Activated naive CD4-positive, alpha-beta T cell (primary cell): ENCODE measurements at places on chromosomes 1 and 21.

DNA sequence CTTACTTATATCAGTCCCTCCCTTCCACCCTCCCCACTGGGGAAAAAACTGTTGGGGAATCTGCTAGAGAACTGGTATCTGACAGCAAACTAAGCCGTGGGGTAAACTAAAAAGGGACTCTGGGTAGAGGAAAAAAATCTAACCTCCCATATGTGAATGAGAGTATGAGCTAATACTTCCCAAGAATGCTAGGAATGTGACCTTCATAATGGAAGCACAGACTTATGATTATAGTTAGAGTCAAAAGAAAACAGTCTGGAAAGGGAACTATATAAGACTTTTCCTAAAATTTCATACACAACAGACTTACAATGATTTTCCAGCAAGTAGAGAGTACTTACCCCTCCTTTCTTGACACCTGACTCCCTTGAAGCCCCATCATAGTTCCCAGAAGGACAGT lies 23.0 kb upstream of the RBBP5 start:
- DNase-seq, result no peak

- DNase-seq, result no peak
These were observed 70.4 kb upstream of the GREM2 start for GRCh38 chr1:240682166-240682858.

DNA sequence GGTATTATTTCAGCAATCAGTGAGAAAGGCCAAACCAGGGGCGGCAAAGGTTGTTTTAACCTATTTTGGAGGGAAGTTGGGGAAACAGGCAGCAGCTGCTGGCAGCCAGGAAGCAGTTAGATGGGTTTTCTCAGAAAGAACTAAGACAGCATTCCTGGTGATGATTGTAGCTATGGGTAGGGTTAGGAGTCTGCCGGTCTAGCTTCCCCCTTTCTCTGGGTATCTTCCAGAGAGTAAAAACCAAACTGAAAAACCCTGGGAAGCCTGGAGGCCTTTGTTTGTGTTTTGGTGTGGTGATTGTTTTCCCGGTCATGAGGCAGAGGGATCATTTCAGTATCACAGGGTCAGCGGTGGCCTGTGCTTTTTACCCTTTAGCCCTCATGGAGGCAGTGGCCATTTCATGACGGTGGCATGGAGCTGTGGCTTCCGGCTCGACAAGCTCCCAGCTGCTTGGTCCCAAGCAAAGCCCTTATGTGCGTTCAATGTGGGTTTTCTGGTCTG lies 19.5 kb upstream of the TNFRSF1B start:
- DNase-seq, result no peak

GRCh38 chr1:169245706-169246105 lies 121.9 kb downstream of the NME7 start:
- no peak for DNase-seq

DNA sequence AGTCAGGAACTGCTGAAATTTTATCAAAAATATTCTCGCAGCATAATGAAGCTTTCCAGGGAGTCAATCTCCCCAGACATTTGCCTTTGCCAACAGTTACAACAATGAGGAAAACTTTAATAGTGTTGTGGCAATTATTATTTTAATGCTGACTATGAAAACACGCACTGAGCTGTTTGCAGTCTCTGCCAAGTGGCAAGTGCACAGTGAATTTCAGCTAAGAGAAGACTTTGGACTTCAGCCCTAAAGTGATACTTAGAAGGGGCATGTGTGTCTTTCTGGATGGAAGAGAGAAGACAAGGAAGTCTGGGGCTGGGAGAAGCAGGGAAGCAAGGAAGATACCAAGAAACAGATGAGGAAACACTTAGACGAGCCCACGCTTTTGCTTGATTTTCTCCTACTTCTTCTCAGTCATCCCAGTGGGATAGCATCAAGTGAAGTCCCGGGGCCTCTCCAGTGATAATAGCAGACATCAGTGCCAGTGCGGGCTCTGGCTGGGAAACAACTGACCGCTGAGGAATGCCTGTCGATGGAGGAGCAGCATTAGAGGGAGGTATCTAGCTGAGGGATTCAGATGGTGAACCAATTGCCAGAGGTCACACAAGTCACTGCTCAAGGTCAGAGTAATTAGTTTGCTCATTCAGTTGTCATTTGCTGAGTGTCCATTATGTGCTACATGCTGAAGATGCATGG lies 196.3 kb downstream of the TTLL7 start:
- DNase-seq, result no peak

- no peak for DNase-seq
These were observed 64.7 kb downstream of the MPZL1 start for GRCh38 chr1:167786502-167786901.

- no peak for DNase-seq
These were observed 90.6 kb downstream of the ATP6V1G3 start for GRCh38 chr1:198449727-198450433.

GRCh38 chr1:47986761-47987200 lies 10.4 kb downstream of the TRABD2B start:
- DNase-seq, result no peak

- DNase-seq, result no peak
These were observed 177.0 kb downstream of the NPHP4 start for GRCh38 chr1:5815211-5815610.

GRCh38 chr1:158013840-158014730 lies 20.6 kb downstream of the KIRREL1 start:
- DNase-seq, result no peak

- no peak for DNase-seq
These were observed 31.0 kb upstream of the LHX4 start for GRCh38 chr1:180199018-180199417.

GRCh38 chr1:236795757-236796667 lies 920 bp downstream of the MTR start:
- no peak for DNase-seq

GRCh38 chr21:21076491-21076890 lies 78.3 kb downstream of the NCAM2 start:
- no peak for DNase-seq

GRCh38 chr21:38775733-38776132 lies 30.0 kb upstream of the ETS2 start:
- DNase-seq, result no peak

DNA sequence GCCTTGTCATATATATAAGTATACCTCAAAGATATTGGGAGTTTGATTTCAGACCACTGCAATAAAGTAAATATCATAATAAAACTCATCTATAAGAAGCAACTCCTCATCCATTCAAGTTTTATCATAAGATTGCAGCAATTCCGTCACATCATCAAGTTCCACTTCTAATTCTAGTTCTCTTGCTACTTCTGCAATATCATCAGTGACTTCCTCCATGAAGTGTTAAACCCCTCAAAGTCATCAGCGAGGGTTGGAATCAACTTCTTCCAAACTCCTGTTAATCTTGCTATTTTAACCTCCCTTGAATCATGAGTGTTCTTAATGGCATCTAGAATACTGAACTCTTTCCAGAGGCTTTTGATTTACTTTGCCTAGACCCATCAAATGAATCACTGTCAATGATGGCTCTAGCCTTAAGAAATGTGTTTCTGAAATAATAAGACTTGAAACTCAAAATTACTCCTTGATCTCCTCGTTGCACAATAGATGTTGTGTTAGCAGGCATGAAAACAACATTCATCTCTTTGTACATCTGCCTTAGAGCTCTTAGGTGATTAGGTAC lies 88.3 kb downstream of the RPE65 start:
- no peak for DNase-seq

- peak; percentile 49 for DNase-seq
These were observed 6.6 kb upstream of the RNU1-2 start for GRCh38 chr1:16888860-16889816.

- DNase-seq, result no peak
These were observed 1.9 kb downstream of the ZBTB7B start for GRCh38 chr1:155004352-155005075.

- DNase-seq, result no peak
These were observed 23.9 kb downstream of the ZNF362 start for GRCh38 chr1:33280091-33280661.

DNA sequence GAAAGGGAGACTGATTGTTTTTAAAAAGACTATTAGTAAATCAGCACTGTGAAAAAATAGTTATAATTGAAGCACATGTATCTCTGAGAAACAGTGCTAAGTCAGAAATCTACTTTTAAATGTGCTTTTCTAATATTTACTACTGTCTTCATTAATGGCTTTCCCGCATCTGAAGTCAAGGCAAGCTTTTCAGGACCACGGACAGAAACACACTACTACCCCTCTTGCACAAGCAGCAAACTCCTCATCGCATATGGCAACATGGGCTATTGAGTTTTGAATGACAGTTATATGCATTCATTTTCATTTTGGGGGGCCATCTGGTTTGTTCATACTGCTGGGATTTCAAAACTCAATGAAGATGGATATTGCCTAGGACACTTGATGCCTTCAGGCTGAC lies 433.4 kb upstream of the CAMK1G start:
- no peak for DNase-seq

GRCh38 chr21:33070744-33070997 lies 730 bp downstream of the OLIG1 start:
- no peak for DNase-seq

GRCh38 chr1:17195731-17196130 lies 9.2 kb upstream of the PADI1 start:
- DNase-seq, result no peak

DNA sequence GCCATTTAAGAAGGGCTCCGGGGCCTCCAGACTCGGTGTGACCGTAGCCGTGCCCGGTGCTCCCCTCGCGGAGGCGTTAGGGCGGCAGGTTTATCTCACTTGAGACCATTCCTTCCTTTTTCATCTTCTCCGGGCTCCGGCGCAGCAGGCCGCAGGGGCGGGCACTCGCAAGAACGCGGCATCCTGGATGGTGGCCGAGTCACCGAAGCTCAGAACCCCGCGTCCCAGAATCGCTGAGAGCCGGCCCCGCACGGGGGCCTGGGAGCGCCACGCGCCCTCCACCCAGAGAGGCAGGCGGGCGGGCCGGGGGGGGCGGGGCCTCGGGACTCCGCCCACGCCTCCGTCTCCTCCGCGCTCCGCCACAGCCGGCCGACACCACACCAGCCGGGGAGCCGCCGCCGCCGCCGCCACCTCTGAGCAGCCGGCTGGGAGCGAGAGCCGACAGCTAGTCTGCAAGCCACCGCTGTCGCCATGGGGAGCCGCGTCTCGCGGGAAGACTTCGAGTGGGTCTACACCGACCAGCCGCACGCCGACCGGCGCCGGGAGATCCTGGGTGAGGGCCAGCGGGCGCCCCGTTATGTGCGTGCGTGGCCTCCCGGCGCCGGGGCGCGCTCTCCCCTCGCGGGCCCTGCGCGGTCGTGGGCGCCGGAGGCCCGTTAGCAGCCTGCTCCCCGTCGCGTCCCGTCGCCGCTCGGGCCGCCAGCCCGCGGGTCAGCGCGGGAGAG lies at the start of gene DEGS1:
Gene DEGS1, plus strand, starts transcription at position 375 of the 725 bp plus-strand sequence. Its CDS starts 97 bp downstream, at position 472.
- peak; percentile 86 for DNase-seq

GRCh38 chr1:111052246-111052645 lies 87.6 kb downstream of the DRAM2 start:
- no peak for DNase-seq

DNA sequence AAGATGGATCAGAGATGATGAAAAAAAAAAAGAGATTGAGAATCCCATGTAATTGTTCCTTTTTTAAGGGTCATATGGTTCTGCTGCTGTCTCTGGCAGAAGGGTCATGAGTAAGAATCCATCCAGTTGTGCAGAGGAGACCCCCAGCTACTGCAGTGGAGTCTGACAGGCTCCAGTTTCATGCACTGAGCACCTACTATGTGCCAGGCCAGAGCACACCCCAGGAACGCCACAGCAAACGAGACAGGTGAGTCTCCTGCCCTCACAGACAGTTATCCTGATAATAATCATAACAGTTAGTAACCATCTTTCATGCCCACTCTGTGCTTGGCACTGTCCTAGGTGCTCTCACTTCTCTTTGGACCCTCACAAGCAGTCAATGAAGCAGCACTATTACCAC lies 420.0 kb downstream of the MATN1 start:
- DNase-seq, result no peak
